ENCODE measurements at places on chromosomes 6 and 20.

DNA sequence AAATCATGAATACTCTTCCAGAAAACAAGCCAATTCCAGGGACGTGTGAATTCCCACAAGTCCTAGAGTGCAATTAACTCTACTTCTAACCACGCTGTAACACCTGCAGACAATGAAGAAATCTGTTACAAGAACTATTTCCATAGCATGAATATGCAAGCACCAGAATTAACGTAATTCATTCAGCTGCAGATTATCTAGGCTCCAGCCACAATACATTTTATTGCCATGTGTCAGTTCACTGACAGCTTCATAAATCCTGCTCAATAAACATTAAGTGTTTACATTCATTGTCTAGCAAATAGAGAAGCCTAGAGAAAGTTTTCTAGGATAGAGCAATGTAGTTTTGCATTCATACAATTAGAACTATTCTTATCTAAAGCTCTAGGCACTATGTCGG, 1348.5 kb downstream of the GRIK2 start:
- no peak for DNase-seq

GRCh38 chr20:13200767-13201500, 20.1 kb upstream of the ISM1 start:
- no peak for DNase-seq

- DNase-seq: no peak
These were observed 67.5 kb downstream of the JARID2 start for GRCh38 chr6:15313367-15313766.

DNA sequence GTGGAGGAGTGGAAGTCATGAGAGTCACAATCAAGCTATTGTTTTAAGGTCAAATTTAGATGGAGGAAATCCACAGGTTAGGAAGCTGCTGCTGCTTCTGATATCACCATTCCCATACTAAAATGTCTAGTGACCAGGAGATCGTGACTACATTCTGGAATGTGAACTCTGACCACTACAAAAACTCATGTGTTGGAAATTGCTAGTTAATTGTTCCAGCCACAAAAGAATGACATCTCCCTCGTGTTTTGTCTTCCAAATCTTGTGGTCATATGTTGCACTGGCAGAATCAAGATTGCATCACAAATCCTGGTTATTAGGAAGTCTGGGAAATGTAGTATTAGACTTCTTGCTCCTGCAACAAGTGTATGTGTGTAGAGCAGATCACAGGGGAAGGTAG, 441.9 kb downstream of the CD109 start:
- DNase-seq: no peak

DNA sequence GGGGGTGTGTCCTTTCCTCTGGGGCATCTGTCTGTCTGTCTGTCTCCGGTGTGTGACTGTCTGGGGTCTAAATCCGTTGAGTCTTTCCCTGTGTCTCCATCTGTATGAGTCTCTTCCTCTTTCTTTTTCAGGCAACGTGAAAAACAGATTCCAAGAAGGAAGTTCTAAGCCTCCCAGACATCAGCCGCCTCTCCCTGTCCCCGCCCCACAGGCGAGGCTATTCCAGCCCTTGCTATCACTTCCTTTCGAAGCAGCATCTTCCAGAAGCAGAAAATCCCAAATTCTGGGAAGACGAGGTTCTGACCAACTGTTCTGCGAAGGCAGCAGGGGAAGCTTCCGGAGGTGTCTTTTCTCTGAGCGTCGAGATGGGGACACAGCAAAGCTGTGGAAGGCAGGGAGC, 34.0 kb downstream of the PMEPA1 start:
- DNase-seq: no peak

DNA sequence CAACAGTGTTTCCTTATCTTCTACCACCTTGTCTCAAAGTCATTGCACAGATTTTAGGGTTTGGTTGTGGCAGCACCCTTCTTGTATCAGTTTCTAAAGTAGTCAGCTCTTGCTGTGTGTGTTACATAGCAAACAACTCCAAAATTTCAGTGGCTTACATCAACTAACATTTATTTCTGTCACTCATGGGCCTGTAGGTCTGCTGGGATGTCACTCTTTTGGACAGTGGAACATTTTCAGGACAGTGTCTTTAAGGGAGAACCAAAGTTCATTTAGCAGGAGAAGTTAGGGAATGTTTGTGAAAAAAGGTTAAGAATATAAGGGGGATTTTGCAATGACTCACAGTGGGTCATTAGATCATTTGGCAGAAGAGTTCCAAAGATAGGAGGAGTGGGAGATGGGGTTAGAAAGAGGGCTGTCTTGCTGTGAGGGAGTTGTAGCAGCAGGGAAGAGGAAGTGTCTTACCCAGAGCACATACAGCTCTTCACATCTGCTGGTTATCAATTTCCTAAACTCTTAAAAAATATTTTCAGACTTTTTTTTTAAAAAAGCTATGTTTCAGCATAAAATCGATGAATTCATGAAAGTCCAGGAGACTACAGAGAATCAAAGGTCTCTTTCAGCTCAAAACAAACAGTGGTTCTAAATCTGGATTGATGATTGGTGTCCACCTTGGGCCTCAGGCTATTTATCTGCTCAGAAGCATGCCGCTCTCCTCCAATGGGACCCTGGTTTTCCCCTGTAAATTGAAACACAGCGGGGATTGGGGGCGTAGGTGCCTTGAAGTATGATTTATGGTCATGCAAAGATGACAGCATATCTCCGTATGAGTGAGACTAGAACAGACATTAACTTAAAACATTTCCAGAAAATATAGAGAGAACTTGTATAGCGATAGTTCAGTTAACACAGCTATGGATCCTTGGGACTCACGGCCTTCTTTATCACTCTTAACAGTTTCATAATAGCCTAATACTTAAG, 117.3 kb downstream of the B3GAT2 start:
- no peak for DNase-seq

DNA sequence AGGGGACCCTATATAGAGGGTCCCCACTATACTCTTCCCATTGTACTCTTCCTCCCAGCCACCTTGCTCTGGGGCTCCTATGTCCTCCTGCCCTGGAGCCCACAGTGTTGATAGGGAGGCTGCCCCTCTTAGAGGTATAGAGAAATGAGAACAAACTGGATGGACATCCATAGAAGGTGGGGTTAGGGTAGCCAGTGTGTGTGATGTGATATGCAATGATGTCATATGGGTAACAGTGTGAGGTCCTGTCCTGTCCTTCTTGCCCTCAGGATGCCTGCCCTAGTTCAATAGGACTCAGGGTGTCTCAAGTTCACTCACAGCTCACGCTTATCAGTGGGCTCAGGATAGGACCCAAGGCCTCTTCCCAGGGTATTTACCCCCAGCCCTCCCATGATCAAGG, 435 bp downstream of the PTCRA start:
- no peak for DNase-seq

DNA sequence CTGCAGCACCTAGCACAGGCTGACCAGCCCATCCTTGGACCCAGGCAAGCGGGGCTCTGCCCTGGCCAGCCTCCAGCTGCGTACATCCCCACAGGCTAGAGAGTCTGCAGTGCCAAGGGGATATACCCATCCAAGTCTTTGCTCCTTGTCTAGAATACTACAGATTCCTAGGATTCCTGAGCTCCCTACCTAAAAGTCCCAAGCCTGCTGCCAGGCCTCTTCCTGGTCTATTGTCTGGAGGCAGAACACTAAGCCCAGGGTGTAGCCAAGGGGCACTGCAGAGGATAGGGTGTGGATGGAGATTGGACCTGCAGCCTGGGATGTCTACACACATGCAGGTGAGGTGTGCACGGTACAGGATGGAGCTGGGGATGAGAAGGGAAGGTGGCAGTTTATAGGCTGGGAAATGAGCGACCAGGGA, 90.0 kb upstream of the SIRPA start:
- DNase-seq: no peak

DNA sequence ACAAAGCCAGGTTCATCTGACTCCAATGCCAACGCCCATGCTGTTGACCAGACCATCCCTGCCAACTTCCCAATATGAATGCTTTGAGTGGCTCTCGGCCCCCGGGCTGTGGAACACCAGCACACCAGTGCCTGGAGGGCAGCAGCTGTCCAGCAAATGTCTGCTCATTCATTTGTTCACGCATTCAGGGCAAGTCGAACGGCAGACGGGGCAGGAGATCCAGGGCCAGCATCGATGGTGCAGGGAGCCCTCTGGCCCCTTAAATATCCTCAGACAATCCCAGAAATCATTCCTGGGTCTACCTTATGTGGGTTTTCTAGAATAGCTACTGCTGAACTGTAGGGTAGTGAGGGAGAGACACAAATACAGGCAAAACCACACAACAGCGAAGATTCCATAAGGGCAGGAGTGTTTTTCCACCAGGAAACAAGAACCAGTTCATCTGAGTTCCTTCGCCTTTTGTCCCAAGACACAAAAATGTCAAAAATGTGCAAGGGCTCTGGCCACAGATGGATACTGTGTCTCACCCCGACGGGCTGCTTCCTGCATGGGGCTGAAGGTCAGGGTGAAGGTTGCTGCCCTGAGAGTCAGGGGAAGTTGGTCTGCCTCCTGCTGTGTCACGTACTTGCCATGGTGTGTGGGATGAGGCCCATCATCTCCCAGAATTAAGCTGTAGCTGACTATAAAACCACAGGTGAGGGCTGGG, 15.5 kb downstream of the RIPOR3 start:
- no peak for DNase-seq

DNA sequence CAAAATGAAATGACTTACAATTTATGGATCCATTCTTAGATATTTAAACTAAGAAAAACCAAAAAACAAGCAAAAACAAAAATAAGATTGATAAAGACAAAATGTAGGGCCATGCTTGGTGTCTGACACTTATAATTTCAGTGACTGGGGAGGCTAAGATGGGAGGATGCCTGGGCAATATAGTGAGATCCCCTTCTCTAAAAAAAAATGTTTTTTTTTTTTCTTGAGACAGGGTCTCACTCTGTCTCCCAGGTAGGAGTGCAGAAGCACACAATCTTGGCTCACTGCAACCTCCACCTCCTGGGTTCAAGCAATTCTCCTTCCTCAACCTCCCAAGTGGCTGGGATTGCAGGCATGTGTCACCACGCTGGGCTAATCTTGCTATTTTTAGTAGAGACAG, 92.4 kb downstream of the HFE start:
- no peak for DNase-seq

DNA sequence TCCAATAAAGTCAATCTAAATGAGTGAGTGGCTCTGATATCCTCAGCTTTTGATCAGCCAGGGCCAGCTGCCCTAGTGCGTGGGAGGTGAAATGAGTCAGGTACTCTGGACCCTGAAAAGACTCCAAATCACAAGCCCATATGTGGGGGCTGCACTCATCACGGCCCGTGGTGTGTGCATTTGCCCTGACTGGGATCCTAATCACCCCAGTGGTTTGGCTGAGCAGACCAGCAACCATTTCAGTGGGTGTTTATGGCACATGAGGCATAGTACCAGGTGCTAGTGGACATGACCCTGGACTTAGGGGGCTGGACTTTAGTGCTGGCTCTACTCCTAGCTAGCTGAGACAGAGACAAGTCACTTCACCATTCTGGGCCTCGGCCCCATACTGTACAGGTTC, 39.4 kb downstream of the SCML4 start:
- no peak for DNase-seq

DNA sequence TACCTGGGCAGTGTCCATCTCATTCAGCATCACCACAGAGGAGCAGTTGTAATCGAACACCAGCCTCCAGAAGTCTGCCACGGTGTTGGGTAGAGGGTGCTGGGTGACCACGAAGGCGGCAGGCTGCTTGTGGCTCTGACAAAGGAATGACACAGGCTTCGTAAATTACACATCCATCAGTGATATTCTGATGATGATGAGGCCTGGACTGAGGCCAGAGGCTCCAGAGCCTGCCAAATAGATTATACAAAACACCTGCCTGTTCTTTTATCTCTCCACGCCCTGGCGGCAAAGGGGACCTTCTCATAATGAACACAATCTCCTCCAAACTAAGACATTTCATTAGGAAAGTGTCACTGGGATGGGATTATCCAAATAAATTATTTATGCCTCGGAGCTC, 480.2 kb upstream of the CHD6 start:
- DNase-seq: no peak

All from CD4-positive, alpha-beta T cell (primary cell).